Stimulated activated CD8-positive, alpha-beta memory T cell treated with anti-CD3 and anti-CD28 coated beads, Interleukin-7, amount 100 ng/mL, for 24 hours (primary cell): ENCODE measurements at places on chromosomes 11 and 22.

GRCh38 chr11:120633616-120634393 is 122.3 kb downstream of the GRIK4 start:
- no peak for DNase-seq

- DNase-seq = no peak
Observed at GRCh38 chr11:30617762-30618161, 31.6 kb upstream of the MPPED2 start.

GRCh38 chr11:61502522-61502921 is 6.0 kb upstream of the LRRC10B start:
- DNase-seq = no peak

DNA sequence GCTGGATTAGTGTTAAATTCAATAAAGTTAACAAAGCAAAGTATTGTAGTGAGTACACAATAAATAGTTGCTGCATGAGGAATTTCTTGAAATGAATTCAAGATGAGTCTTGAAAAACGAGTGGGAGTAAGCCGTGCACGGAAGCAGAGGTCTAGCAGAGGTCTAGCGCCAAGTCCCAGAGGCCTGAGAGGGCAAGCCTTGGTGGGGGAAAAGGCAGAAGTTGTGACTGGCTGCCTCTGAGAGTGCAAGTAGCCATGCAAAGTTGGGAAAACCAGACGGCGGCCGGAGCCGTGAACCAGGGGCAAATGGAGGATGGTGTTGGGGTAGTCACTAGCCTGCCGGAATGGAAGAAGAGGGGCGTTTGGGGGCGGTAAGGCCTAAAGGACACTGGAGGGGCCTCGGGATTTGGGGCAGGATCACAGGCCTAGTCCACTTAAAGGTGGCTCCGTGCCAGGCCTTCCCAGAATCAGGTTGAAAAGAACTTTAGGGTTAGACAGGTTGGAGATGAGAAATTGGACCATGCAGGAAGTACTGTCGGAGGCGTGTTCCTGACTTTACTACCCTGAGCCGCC is 379 bp upstream of the SLC3A2 start:
- DNase-seq = no peak

GRCh38 chr22:20728523-20729190 is 45.3 kb upstream of the SERPIND1 start:
- DNase-seq = no peak

- DNase-seq = no peak
Observed at GRCh38 chr22:17107547-17107810, 13.7 kb downstream of the TMEM121B start.

DNA sequence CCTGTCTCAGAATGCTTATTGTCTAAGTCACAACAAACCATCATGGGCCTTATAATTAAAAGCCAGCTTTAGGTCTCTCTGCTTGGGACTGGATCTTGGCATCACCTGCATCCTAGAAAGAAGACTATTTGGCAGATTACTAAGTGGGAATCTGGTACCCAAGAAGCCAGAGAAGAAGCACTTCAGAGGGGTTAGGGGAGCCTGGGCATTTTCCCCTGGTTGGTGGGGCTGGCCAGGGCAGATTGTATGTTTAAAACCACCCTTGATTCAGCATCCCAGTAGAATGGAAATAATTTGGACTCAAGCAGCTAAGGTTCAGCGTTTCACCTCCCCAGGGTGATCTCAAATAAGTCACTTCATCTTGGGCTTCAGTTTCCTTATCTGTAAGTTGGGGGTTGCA is 193.7 kb downstream of the MIAT start:
- DNase-seq = no peak

DNA sequence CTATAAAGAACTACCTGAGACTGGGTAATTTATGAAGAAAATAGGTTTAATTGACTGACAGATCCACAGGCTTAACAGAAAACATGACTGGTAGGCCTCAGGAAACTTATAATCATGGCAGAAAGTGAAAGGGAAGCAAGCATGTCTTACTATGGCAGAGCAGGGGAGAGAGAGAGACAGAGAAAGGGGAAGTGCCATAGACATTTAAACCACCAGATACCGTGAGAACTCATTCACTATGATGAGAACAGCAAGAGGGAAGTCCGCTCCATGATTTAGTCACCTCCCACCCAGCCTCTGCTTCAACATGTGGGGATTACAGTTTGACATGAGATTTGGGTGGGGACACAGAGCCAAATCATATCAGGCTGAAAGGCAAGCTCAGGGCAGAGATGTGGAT is 327.1 kb upstream of the DDI1 start:
- DNase-seq = no peak

DNA sequence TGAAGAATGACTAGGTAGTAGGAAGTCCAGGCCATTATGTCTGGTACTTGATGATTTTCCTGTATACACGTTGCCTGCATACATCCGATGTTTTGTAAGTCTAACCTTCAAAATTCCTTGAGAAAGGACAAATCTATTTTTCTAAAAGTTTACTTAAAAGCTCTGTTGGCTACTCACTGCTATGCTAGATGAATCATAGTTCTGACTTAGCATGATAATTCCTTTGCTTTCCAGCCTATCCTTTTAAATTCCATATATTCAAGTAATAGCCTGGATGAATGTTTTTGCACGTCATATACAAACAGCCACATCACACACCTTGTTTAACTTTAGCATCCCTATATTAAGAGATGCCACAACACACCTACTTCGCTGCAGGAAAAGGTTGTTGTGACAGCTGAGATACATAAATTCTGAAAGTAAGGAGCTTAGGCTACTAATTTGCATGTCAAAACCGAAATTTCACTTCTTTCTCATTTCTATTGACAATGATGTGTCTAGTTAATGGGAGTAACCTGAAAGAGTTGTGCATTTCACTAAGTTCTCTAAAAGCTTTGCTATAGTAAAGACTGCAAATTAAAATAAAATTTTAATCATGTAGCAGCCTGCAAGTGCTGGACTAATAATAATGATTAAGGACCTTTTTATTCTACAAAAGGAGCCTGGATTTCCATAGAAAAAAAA is 1116.4 kb downstream of the JRKL start:
- no peak for DNase-seq

DNA sequence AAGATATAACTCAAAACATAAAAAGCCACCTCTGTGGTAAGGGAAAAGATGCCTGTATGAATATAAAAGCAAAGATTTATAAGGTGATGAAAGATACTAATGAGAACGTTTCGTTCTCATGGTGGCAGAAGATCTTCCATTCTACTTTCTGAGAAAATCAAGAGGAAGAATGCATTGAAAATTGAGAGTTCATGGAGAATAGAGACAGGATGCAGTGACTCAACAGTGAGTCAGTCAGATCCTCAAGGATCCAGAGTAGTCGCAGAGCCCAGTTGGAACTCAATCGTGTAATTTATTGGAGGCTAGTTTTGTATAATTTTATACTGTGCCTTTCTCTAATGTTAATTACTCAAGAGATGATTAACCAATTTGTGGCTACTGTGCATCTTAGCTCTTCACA is 73.3 kb downstream of the ENTHD1 start:
- DNase-seq = no peak

- DNase-seq = no peak
Observed at GRCh38 chr11:33828604-33829429, 54.5 kb upstream of the FBXO3 start.
